ENCODE measurements at places on chromosomes 5 and 9.
A peak's percentile ranks its signal among the peaks of the same experiment; 100 is the strongest.

DNA sequence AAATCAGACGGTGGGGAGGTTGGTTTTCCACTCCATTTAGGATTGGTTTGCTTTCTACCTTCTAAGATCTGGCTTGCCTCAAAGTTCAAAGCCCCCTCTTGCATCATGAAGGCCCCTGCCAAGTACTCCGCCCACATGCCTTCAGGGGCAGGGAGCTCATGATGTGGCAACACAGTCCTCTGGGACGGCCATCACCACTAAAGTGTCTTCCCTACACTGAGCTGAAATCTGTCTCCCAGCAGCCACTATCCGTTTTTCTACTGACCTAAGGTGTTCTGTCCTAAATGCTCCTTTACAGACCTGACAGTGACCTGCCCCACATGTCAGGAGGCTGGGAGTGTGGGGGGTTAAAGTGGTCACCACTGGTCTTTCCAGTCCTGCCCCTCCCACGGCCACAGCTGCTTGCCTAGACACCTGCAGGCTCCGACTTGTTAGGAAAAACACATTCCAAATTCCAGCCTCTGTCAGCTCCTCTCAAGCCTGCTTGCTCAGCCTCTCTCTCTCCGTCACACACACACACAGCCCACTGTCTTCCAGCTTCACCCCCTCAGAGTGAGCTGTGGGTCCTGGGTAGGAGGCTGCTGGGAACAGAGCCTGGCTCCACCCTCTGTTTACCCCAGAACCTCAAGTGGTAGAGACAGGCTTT is 44.9 kb downstream of the SHB start:
- peak; percentile 68 for DNase-seq

GRCh38 chr5:87277279-87277835 is 9.7 kb downstream of the RASA1 start:
- DNase-seq: peak; percentile 20

DNA sequence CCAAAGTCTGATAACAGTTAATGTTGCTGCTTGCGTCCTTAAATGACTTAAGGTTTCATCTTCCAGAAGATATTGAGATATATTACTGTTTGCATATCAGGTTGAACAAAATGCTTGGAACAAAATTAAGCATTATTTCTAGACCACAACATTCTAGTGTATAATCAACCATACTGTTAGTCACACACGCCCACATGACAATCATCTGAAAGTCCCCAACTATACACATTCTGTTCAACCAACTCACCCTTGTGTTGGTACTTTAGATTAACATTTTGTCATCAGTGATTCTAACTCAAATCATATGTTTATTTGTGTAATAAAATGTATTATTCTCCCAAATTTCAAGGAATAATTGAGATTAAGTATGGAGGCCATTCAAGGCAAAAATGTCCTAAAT is 47.3 kb downstream of the LURAP1L start:
- no peak for DNase-seq

DNA sequence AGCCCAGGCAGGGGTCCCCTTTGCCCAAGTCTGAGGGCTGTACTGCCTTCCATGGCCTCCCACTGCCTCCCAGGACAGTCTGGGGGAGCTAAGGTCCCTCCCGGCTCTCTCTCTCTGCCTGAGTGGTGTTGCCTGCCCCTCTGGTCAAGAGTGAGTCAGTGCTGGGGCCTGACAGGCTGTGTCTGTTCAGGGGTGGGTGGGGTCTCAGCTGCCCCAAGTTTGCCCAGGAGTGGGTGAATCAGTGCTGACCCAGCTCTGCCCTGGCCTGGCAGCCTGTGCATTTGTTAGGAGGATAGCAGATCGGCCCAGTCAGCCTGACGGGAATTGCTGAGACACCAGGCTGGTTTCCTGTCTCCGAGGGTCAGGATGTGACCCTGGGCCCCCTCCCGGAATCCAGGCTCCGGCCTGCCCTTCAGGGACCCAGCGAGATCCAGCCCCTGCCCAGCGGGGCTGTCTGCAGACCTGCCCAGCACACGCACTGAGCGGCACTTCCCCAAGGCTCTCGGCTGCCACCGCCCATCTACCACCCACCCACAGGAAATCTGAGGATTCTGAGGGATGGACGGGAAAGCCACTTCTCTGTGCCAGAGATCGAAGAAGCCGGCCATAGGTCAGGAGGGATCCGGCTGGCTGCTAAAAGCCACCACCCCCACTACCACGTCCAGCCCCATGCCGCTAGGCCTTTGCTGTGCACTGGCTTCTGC is 15.9 kb downstream of the ENG start:
- peak; percentile 85 for DNase-seq

DNA sequence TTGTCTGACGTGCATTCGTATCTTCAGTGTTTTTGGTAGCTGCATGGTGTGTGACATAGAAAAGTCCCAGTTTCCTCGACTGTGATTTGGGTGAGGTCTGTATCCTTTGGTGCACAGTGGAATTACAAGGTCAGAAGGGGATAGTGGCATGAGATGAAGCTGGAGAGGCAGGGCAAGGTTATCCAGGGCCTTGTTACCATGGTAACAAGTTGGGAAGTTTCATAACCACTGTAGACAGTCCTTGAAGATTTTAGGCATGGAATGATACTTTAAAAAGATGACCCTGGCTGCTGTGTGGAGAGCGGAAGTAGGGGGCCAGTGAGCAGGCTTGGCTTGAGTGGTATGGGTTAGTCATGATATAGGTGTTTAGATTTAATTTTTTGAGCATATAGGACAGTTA is 11.9 kb downstream of the EHMT1 start:
- no peak for DNase-seq

GRCh38 chr5:16842896-16843295 is 93.2 kb downstream of the MYO10 start:
- DNase-seq: no peak

DNA sequence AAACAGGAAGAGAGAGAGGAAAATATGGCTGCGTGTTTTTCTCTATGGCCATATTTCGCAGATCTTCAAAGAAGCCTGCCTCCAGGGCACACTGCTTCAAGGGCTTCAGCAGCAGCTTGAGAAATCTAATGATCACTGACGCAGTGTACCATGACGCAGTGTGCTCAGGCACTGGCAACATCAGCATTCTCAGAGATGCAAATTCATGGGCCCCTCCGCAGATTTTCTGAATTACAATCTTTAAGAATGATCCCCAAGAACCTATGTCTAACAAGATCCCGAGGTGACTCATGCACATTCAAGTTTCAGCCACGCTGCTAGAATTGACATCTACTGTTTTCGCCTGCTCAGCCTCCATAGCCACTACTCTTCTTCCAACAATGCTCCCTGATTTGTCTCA is 143.9 kb upstream of the ZNF366 start:
- no peak for DNase-seq

GRCh38 chr9:125749951-125750626 is 2.9 kb downstream of the PBX3 start:
- no peak for DNase-seq

GRCh38 chr5:176155922-176156359 is 82.3 kb upstream of the SIMC1 start:
- no peak for DNase-seq

DNA sequence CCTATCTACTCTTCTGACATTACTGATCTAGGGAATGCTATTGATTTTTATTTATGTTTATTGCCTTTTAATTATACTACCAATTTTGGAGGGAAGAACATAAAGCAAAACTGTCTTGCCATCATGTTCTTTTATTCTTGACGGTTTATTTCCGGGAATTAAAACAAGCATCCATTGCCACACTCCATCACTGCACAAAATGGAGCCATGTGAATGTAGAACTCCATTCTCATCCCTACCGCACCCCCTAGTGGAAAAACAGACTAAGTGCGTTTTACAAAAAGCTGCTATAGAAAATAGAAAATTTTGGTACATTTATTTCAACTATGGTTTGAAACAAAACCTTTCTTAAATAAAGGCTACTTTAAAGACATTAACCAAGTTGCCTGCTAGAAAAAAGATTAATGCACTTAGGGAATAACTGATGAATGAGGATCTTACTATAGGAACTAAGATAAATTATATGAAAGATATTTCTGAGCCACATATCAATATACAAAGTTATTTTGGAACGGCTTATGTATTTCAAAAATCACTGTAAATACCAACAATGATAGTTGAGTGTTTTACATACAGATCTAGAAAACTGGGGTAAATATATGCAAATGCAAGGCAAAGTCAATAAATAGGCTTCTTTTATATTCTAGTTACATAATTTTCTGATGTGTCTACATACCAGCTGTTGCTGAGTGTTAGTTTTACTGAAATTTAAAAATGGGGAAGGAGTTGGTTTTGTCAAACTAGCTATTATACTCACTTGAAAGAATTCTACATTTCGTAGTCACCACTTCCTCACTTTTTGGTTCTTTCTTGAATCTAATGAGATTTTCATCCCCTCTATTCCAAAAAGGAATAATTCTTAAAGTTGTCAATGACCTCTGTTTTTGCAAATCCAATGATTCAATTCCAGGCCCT is 26.5 kb downstream of the OXCT1 start:
- peak; percentile 65 for DNase-seq

DNA sequence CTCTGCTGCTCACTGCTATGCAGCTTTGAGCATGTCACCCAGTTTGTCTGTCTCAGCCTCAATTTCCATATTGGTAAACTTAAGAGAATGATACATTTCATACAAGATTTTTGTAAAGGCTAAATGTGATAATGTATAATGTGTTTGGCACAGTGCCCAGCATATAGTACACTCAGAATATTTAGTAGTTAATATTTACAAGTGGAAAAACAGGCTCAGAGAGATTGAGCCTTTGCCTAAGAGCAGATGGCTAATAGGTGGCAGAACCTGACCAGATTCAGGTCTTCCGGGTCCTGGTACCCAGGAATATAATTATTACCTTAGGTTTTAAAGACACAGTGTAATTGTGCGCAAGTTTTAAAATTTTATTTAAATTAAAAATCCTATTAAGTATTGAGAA is 46.8 kb upstream of the KIAA1958 start:
- no peak for DNase-seq

DNA sequence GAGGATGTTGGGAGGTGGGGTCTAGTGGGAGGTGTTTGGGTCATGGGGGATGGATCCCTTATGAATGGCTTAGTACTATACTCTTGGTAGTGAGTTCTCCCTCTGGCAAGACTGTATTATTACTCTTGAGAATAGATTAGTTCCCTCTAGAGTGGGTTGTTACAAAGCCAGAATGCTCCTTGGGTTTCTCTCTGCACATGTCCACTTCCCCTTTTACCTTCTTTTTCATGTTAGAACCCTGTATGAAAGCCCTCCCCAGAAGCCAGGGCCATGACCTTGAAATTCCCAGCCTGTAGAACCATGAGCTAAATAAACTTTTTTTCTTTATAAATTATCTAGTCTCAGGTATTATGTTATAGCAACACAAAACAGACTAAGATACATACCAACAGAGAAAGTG is 31.1 kb downstream of the SLC24A2 start:
- DNase-seq: no peak

DNA sequence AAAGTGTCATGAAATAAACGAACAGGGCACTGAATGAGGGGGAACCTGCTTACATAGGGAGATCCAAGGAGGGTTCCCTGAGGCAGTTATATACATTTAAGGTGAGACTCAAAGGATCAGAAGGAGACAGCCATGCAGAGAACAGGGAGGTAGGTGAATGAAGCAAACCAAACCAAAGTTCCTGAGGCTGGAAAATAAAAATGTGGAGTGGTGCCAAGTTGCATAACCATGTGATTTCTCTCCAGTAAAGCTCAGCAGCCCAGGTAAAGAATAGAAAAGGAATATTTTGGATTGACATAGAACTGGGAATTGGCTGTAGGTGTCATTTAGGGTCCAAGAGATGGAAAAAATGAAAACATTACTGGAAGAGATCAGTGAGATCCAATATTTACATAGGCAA is 110.7 kb downstream of the CAAP1 start:
- DNase-seq: no peak

DNA sequence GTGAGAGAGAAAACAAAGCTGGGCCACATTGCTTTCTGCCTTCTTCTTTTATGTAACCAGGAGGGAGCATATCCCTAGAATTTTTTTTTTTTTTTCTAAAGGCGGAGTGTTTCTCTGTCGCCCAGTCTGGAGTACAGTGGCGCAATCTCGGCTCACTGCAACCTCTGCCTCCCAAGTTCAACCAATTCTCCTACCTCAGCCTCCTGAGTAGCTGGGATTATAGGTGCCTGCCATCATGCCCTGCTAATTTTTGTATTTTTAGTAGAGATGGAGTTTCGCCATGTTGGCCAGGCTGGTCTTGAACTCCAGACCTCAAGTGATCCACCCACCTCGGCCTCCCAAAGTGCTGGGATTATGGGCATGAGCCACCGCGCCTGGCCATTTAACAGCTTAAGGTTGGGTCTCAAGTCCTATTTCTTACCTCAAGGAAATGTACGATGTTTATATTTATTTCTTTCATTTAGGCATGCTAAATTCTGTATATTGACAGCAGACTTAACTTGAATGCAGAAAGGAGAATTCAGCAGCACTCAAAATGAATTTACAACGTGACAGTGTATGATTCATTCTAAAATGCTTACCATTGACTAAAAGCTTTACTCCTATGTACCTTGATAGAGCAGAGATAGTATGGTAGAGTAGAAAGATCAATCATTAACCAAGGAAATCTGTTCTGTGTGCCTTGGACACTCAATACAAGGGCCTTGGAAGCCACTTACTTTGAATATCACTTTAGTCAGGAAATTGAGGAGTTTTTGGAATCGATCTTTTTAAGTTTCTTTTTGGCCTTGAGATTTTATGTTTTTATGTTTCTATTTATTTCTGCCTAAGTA is 100.9 kb downstream of the F2RL2 start:
- DNase-seq: no peak

- DNase-seq: no peak
These were observed 20.9 kb downstream of the IPPK start for GRCh38 chr9:92649007-92649406.
